ENCODE measurements at places on chromosomes 6 and 20.

DNA sequence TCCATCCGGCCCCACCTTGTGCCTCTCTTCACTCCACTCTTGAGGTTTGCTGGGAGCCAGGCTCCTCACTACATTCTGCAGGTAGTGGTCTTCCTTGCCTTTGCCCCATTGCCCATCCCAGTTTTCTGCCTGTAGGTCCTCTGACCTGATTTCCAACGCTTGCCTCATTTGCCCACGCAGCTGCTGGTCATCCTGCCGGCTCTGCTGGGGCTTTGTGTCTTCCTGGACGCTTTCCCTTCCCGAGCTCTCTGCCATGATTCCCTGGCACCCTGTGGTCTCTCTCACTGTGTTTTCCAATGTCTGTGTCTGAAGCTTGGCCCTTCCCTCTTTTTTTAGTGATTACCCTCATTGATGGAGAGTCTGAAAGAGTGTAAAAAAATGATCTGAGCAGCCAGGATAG is 451.6 kb downstream of the UTRN start:
- no peak for DNase-seq

GRCh38 chr6:30876039-30876730 is 8.1 kb upstream of the DDR1 start:
- peak; percentile 30 for DNase-seq

DNA sequence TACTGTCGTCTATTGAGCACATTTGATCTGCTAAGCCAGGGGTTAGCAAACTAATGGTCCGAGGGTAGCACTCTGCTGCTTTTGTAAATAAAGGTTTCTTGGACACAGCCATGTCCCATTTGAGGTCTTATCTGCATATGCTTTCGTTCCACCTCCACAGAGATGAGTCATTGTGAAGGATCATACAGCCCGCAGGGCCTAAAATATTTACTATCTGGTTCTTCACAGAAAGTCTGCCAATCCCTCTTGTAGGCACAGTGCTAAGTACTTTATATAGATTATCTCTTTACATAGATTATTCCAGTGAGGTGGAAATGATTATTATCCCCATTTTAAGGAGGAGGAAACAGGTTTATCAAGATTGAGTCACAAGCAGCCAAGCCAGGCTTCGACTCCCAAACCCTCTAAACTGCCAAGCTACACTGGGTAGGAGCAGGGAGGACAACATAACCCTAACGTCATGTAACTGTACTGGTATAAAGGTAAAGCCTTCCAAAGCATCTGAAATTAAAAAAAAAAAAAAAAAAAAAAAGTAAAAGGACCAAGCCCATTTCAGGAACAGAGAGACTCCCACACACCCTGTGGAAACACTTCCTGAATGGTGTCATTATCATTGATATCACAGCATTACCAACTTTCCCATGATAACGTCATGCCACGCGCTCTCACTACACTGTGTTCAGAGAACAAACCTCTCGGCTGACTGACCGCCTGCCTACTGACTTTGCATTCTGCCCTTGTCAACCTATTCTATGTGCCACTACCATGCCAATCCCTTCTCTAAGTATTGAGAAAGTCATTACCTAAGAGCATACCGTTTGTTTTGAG is 101.0 kb downstream of the KIF16B start:
- no peak for DNase-seq

GRCh38 chr6:10989587-10989986 is 54.5 kb downstream of the ELOVL2 start:
- no peak for DNase-seq

GRCh38 chr6:161636882-161637430 is 363.1 kb upstream of the AGPAT4 start:
- DNase-seq, result no peak

- peak; percentile 68 for DNase-seq
Observed at GRCh38 chr20:41173161-41173721, 35.9 kb downstream of the PLCG1 start.

GRCh38 chr20:50744143-50744792 is 12.9 kb downstream of the PARD6B start:
- peak; percentile 85 for DNase-seq

DNA sequence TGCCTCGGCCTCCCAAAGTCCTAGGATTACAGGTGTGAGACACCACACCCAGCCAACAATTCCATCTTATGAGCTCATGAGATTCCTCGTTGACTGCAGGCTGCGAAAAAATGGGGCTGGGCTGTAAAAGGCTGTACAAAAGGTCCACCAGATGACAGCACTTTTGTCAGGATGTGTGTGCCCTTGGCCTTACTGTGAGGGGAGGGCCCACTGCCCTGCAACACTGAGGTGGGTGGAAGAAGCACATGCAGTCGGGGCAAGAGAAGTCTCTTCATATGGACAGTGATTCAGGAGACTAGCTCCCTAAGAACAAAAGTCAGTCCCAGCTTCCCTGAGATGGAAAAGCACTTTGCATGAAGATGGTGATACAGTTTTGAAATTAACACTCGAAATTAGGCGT is 50.5 kb downstream of the KCTD20 start:
- no peak for DNase-seq

DNA sequence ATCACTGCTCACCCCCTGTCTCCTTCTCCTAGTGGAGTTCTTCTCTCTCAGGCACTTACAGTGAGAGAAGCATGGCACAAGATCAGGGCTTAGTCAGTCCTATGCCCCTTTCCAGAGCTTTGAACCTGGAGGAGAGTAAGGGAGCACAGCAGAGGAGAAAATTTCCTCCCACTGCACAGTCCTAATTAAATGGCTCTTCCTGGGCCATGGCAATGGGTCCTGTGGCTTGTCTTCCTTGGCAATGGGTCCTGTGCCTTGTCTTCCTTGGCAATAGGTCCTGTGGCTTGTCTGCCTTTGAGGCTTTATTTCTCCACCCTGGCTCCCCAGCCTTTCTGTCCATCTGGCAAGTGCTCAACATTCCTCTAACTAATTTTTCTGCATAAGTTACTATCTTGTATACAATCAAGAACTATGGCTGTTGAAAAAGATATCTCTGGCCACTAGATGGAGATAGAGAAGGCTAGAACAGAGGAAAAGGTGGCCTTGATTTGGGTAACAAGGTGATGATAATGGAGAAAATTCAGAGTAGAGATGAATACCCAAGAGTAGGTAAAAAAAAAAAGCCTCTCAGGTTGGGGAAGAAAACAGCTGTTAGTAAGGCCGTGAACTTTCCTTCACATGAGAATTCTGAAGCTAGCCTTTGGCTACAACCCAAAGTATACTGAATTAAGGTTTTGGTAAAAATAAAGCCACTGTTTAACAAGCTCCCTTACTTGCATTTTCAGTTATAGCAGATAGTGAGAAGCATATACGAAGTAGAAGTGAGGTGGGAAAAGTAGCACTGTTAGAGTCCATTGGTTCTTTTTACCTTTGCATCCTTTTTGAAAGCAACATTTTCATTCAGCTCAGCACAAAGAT is 504.9 kb downstream of the DOK5 start:
- peak; percentile 1 for DNase-seq

- DNase-seq, result no peak
Observed at GRCh38 chr6:151341476-151342195, 49.7 kb downstream of the ZBTB2 start.

DNA sequence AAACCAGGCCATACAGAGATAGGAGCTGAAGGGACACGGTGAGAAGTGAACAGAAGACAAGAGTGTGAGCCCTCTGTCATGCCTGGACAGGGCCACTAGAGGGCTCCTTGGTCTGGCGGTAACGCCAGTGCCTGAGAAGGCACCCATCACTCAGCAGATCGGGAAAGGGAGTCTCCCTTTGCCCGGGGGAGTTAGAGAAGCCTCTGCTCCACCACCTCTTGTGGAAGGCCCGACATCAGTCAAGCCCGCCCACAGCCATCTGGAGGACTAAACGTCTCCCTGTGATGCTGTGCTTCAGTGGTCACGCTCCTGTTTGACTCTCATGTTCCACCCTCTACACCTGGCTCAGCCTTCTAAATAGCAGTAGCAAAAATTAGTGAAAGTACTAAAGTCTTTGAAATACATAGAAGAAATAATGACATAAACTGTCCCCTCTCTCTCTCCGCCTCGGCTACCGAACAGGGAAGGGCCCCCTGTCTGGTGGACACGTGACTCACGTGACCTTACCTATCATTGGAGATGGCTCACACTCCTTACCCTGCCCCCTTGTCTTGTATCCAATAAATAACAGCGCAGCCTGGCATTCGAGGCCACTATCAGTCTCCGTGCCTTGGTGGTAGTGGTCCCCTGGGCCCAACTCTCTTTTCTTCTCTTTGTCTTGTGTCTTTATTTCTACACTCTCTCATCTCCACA is 66.7 kb downstream of the RPP21 start:
- peak; percentile 54 for DNase-seq

- DNase-seq, result peak; percentile 57
Observed at GRCh38 chr20:20360464-20360863, 7.4 kb upstream of the INSM1 start.

DNA sequence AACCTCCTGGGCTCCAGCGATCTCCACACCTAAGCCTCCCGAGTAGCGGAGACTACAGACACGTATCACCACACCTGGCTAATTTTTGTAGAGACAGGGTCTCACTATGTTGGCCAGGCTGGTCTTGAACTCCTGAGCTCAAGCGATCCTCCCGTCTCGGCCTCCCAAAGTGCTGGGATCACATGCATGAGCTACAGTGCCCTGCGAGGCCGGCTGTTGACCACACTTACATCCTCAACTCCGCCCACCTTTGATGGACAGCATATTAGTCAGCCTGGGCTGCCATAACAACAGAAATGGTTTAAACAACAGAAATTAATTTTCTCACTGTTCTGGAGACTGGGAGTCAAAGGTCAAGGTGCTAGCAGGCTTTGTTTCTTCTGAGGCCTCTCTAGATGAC is 107.7 kb downstream of the JPH2 start:
- DNase-seq, result no peak

GRCh38 chr6:29826271-29826670 is 1.4 kb upstream of the HLA-G start:
- DNase-seq, result no peak

DNA sequence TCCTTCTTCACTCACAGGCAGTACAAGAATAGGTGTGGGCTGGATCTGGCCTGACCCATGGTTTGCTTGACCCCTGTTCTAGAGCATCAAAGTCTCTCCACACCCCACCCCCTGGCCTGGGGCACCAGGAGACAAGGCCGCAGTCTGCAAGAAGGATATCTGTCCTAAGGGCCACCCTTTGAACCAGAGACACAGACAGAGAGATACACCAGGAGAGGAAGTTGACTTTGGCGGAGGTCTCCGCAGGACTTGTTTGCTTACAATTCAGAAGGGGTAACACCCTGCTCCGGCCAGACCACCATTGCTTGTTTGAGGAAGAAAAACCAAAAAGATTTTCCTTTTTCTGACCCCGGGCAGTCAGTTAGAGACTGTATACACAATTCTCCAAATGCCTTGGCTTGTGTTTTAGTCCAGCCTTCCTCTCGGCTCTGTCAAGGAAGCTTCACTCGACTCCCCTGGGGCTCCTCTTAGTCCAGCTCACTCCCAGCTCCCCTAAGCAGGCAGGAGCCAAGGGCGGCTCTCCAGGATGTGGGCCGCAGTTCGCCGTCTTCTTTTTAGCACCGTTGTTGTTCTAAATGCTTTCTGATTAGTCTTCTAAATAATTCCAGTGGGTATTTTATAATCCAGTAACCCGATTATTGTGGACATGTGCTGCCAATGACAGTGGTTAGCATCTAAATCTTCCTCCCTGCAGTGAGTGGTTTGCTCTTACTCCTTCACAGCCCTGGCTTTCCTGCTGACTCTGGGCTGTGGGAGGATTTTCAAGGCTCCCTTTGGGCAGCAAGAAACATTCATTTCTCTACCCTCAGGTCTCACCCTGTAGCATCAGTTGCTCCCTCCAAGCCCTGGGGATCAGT is 58.6 kb upstream of the MRPS10 start:
- DNase-seq, result peak; percentile 35

GRCh38 chr6:31631681-31632278 is 11.3 kb downstream of the PRRC2A start:
- no peak for DNase-seq

DNA sequence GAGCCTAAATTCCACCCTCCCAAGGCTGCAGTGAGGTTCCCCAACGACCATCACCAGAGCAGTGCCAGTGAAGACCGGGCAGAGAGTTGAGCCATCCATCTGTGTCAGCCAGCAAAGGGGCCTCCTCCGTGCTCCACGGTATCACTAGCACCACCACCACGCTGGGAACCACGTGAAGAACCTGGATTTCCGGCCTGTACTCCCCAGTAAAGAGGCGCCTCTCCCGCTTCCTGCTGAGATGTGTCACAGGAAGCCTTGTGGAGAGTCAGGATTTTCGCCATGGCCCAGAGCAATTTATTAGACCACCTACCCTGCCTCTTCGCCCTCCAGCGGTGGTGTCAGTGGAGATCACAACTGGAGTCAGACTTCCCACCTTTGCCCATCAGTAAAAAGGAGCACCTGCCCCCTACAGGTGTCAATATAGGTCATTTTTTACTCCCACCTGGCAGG is 28.8 kb downstream of the CPXM1 start:
- no peak for DNase-seq

DNA sequence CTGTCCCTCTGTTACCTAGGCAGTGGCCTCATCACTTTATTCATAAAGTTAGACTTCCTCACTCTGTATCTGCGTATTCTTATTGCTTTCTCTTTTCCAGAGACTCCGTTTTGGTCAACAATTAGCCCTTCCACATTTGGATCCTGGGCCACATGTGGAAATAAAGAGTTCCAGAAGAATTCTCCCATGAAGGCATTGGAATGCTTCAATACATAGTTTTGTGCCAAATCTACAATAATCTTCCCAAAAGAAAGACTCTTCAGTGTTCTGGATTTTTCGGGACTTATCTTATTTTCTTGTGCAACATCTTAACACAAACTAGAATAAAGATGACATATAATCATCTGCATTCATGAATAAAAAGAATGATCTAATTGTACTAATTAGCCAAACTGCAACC is 187.7 kb upstream of the BMP2 start:
- no peak for DNase-seq

GRCh38 chr20:3067139-3068014 is 4.0 kb upstream of the OXT start:
- no peak for DNase-seq

GRCh38 chr20:39899881-39900280 is 789.2 kb downstream of the MAFB start:
- no peak for DNase-seq

DNA sequence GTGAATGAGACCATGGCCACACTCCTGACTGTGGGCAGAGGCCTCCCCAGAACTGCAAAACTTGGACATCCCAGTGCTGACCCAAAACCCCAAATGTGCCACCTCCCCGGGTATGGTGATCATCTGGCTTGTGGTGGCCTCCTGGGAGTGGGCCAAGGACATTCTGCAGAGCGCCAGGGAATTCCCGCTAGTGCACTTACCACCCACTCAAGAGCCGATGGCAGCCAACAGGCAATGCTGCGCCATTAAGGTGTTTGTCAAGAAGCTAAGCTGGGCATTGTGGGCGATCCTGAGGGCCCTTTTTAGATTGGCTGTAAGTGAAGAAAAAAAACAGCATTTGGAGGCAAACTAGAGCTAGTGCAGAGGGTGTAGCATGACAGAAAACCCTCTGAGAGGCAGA is 9.4 kb downstream of the MMP24 start:
- DNase-seq, result no peak

DNA sequence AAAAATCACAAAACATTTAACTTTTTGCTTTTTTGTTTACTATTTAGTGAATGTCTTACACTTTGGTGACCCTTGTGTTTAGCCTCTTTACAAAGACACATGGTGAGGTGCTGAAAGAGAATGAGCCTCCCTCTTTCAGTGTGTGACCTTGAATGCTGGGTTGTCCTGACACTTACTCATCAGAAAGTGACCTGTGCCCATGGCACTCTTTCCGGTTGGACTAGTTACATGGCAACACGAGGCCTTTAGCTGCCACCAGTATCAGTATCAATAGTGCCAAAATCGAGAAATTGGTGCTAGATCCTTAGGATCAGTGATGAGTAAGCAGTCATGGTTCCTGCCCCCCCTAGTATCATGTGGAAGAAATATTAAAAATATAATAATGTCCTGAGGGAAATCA is 1.7 kb upstream of the RPL7L1 start:
- DNase-seq, result no peak
